Umbilical cord (tissue), 2 donors: ENCODE measurements at places on chromosomes 12 and 14. TPM values are rescaled to one million over a fixed set of nuclear protein-coding genes. Genes with fewer than 3 reads are reported as not detected.
A peak's percentile ranks its signal among the peaks of the same experiment; 100 is the strongest.

Gene KRT82
- 1.7 TPM for total RNA-seq

Gene LALBA
- not detected for total RNA-seq

Gene ALX1
- 4.6 TPM for total RNA-seq

Gene CNTN1
- 88.6 TPM for total RNA-seq

GRCh38 chr14:100849115-100849781, 23.3 kb downstream of the MEG3 start:
- DNase-seq = no peak

GRCh38 chr14:92985521-92985920, 62.6 kb downstream of the CHGA start:
- no peak for DNase-seq

DNA sequence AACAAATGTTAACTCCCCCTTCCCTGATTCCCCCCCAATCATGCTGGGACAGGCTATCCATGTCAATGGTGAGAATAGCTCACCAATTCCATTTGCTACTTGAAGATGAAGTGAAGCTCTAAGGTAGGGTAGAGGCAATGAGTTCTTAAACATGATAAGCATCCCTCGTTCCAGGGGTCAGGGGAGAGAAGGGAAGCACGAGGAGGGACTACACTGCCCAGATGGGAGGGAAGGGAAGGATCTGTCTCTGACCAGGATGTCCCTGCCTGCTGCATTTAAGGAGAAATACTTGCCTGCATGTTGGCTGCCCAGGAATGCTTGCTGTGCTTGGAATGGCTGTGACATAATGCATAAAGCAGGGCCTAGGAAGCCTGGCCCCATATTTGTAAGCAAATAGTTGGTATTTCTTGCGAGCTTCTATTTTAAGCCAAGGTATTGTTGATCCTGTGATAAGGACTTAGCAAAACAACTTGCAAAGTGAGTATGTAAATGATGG, 155.1 kb downstream of the CEP83 start:
- peak; percentile 37 for DNase-seq
